ENCODE measurements at places on chromosomes 12 and 14.

DNA sequence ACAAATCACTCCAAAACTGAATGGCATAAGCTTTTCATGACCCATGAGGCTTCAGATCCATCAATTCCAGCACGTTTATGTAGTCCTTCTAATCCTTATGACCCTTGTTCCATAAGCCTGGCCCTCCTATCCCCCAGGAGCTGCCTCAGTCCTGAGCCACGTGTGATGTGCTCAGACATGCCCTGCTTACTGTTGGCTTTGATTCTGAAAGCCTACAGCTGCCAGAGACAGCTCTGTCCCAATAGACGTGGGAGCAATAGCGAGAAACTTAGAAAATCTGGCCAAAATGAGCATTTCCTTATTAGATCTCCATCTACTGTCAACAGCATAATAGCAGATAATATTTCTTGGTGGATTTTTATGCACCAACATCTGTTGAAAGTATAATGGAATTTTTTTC lies 33.2 kb downstream of the DUSP6 start:
- DNase-seq, result no peak

DNA sequence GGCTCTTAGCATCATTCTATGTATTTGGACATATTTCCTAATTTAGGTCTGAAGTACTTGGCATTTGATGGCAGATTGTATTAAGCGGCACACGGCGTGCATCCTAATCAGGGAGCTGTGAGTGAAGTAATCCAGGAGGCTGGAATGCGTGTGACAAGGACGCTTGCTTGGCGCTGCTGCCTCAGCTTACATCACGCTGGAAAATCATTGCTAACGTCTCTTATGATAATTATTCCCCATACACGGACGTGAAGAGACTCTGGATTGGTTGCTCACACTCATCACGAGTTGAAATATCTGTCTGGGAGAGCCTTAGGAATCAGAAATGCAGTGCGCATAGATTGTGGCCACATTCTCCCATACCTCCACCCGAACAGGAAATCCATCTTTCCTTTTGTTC lies 85.3 kb downstream of the FBXW8 start:
- no peak for DNase-seq

- no peak for DNase-seq
These were observed 6.6 kb downstream of the FGF6 start for GRCh38 chr12:4438834-4439596.

GRCh38 chr12:123744836-123745235 lies 17.3 kb upstream of the DNAH10 start:
- DNase-seq, result no peak

- DNase-seq, result peak; percentile 84
These were observed 62.9 kb upstream of the NID2 start for GRCh38 chr14:52131640-52132320.

DNA sequence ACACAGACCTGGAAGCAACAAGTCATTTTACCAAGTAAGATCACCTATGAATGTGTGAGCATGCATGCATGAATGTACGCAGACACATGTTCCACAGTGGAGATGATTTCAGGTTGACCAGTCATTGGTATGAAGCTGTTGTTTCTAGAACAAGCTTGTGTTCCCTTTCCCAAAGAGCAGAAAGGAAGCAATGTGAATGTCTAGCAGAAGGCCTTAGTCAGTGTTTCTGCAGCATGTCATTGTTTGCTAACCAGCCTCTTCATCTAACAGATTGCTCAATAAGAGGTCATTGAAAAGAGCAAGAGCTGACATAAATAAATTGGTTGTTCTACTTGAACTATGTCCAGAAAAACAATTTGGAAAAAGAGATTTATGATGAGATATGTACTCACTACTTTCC lies 191.4 kb downstream of the PLCZ1 start:
- no peak for DNase-seq

DNA sequence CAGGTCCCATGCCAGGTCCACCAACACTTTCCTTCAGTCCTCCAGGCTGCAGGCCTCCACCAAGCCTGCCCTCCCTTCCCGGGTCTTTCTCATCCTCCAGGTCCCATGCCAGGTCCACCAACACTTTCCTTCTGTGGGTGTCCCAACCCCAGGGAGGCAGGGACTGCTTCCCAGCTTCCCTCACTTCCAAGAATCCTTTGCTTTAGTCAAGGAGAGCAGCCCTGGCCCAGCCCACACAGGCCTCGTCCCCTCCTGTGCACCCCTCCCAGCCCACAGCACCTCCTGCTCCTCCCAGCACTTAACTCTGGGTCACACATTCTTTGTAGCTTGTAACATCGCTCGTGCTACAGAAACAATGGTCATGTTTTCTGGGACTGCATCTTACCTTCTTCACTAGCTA lies 72.9 kb downstream of the TESC start:
- no peak for DNase-seq

DNA sequence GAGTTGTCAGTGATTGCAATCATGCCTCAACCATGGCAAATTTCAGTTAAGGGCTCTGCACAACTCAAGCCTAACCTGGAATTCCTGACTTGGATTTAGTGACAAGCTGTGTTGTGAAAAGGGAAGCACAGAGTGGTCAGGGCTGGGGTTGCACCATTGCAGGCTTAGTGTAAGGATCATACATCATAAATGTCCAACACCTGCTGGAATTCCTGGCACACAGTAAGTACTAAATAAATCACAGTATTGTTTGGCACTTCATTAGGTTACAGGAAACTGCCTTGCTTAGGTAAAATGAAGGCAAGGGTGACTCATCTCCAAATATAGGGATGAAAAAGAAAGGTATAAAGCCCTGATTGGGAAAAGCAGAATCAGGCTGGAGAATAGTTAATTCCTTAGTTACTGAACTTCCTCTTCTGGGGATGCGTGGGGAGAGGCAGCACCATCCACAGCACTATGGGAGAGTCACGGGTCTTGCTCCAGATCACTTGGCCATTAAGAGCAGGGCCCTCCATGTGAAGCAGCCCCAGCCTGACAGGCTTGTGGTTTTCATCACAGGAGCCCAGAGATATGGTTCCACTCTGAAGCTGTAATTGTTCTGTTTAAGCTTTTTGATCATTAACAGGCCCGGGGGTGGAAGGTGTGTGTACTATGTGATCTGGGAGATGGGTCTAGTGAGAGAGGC lies 39.7 kb downstream of the SLC8A3 start:
- DNase-seq, result no peak

DNA sequence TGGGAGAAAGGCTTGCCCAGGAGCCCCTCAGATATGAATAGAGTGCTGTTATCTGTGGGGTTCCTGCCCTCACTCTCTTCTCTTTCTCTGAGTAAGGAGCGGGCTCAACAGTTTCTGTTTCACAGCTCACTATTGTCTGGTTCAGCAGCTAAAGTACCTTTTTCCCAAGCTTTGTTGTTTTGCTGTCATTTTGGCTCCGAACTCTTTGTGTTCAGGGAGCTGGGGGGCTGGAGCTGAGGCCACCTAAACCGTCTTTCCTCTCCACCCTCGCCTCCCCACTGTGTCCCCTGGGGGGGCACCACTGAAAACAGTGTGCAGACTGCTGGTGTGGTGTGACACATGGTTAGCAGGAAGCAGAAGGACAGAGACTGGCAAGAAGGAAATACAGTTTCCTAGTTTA lies 51.4 kb downstream of the FBXW8 start:
- DNase-seq, result no peak

DNA sequence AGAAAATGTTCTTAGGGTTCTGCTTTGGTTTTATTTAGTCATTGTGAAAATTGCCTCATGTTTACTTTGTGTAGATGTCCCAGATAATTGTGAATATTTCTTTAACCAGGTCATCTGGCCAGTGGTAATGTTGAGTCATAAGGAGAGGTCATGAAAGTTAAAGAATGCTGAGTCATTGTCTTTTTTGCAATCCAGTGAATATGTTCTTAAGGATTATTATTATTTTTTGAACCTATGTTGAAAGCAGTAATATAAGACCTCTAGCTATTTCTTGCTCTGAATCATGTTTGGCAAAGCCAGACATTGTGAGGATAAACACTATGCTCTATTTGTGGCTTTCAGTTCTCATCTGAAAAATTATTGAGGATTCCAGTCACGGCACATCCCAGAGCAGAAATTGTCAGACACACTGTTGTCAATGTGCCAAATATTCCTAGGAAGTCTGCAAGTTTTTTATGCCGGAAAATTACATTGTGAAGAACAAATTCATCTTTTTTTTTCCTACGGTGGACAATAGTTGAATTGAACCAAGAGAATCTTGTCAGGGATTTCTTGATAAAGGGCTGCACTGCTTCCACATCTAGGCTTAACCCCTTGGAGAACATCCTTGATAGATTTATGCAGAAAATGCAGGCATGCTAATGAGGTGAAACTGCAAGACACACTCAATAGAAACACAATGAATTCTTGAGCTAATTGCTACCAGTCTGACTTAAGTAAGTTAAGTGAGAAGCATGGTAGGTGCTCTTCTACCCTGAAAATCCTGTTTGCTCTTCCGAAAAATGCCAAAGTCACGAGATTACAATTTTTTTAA lies 369.6 kb downstream of the ATP23 start:
- DNase-seq, result peak; percentile 21

DNA sequence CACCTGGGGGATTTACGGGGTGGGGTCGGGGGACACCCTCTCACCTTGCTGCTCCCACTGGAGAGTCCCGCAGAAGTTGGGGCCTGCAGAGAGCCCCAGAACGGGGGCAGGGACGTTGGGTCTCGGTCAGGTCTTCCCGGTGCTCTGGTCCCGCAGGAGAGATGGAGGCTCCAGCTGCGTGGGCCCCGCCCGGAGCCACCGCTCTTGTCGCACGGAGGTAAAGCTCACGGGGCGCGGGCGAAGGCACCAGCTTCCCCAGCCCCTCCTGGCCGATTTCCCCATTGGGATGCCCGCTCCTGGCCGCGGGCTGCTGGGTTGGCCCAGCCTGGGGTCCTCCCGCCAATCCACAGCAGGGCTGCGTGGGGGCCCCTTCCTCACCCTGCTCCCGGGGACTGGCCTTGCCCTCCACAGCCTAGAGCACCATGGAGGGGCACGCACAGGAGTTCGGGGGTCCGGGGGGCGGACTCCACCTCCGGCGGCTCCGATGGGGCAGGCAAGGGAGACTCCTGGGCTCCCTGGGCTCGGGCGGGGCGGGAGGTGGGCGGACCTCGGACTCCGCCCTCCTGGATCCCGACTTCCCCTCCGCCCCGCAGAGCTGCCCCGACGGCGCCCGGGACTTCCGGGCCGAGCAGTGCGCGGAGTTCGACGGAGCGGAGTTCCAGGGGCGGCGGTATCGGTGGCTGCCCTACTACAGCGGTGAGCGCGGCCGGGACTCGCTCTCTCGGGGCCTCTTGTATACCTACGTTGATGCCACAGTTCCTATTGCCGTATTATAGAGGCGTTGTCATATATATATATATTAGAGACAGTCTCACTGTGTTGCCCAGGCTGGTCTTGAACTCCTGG lies 8.4 kb downstream of the PAPLN start:
- no peak for DNase-seq

DNA sequence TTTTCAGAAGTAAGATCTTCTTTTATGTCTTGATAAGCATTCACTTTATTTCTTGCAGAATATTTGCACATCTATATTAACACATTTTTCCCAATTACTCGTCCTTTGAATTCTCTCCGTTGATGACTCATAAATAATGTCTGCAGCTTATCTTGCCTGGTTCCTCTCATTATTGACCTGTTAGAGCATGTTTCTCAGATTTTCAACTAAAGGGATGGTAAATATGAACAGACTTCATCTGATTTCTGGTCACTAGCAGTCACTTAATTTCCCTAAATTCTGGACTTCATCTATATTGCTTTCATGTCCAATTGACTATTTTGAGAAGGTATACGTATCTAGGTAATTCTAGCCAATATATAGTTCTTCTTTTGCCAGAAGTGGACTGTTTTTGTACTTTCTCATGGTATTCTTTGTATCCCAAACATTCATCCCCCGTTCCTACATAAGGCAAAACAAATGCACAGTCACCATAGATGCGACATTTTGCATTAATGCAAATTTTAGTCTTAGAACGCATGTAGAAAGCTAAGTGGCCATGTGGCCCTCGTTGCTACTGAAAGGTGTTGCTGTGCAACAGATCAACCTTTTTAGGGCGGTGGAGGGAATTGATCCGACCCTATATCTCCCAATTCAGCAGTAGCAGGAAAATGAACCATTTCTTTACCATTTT lies 6.2 kb downstream of the PIK3C2G start:
- DNase-seq, result no peak

- DNase-seq, result peak; percentile 41
These were observed 7.9 kb upstream of the NAA25 start for GRCh38 chr12:112116232-112117060.

DNA sequence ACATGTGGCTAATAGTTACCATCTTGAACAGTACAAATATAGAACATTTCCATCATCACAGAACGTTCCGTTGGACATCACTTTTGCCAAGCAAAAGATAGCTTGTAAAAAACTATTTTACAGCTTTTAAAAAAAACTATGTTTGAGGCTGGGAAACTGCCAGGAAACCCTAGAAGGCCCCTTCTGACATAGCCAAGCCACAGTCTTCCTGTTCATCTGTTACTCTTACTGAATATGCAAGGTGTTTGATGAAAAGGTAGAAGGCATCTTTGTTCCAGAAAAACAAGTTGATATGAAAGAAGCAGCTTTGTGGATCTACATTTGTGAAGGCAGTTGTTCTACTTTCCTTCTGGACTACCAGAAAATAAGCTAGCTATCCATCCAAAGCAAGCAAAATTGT lies 23.6 kb upstream of the WNK1 start:
- DNase-seq, result no peak

DNA sequence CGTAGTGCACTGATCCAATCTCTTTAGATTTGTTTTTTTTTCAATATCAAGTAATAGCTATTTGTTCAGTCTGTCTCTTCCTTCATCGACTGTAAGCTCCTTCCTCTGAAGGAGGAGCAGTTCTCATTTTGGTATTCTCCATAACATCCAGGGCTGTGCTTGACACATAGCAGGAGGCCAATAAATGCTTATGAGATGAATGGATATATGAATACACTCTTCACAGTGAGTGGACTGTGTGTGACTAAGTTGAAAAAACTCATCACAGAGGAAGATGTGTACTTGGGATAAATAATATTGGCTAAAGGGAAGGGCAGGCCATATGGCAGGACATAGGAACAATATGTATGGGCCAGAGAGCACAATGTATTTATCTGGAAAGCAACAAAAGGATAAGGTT lies 205.3 kb upstream of the PRICKLE1 start:
- DNase-seq, result no peak

DNA sequence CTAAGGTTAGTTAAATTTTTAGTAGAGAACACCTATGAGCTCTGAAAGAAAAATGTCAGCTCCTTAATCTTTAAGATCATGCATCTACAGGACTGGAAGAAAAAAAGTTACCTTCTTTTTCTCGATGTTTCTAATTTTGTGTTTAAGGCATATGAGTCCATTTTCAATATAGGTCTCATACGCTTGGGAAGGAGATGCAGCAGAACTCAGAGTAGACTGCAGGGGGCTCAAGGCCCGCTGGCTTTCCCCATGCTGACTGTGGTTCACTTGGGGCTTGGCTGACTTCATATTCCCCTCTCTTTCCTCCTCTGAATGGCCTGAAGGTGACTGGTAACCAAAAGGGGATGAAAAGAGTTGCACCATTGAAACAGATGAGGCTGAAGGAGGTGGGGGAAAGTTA lies 1.5 kb downstream of the CAPRIN2 start:
- peak; percentile 60 for DNase-seq

GRCh38 chr12:56020423-56021184 lies at the start of gene IKZF4:
IKZF4 (plus strand) TSS chr12:56021043; CDS start chr12:56021494, 451 bp downstream.
- DNase-seq, result no peak
